A549 treated with CpdA at 1 μM for 4 hours (cell line): ENCODE measurements at places on chromosomes 4 and X. TPM values are rescaled to one million over a fixed set of nuclear protein-coding genes. Genes with fewer than 3 reads are reported as not detected.

MSN gene
- total RNA-seq, result 234 to 318 TPM (median 274 TPM) in 5 replicates

RNF150 gene
- 0.19 to 0.49 TPM (median 0.31 TPM) in 5 replicates for total RNA-seq

FRG2 gene
- total RNA-seq, result 0.02 to 0.08 TPM in 2 of 5 replicates, not detected in the others

MAGEA4 gene
- not detected in 5 replicates for total RNA-seq

RBM46 gene
- not detected in 5 replicates for total RNA-seq

CACNA1F gene
- total RNA-seq, result not detected in 5 replicates

GYPE gene
- total RNA-seq, result not detected in 5 replicates

DDIT4L gene
- total RNA-seq, result 0.45 to 0.69 TPM (median 0.55 TPM) in 5 replicates

FRMPD3 gene
- total RNA-seq, result 0.09 to 0.17 TPM (median 0.13 TPM) in 5 replicates

SSX3 gene
- not detected in 5 replicates for total RNA-seq

CENPVL1 gene
- not detected in 5 replicates for total RNA-seq

ARR3 gene
- total RNA-seq, result not detected in 5 replicates

CSN1S1 gene
- not detected in 5 replicates for total RNA-seq

ARHGAP4 gene
- total RNA-seq, result 0.75 to 2.2 TPM (median 1.6 TPM) in 5 replicates

SORBS2 gene
- 0.14 to 0.32 TPM (median 0.29 TPM) in 4 of 5 replicates, not detected in the other for total RNA-seq

STATH gene
- total RNA-seq, result not detected in 5 replicates

DRP2 gene
- total RNA-seq, result 0.16 to 0.30 TPM (median 0.25 TPM) in 5 replicates
